NCI-H748 treated with DMSO at 0.1 percent for 48 hours (cell line): ENCODE measurements at places on chromosomes 5 and 9.

GRCh38 chr5:143406408-143406807 is 2.9 kb upstream of the NR3C1 start:
- no peak for DNase-seq

DNA sequence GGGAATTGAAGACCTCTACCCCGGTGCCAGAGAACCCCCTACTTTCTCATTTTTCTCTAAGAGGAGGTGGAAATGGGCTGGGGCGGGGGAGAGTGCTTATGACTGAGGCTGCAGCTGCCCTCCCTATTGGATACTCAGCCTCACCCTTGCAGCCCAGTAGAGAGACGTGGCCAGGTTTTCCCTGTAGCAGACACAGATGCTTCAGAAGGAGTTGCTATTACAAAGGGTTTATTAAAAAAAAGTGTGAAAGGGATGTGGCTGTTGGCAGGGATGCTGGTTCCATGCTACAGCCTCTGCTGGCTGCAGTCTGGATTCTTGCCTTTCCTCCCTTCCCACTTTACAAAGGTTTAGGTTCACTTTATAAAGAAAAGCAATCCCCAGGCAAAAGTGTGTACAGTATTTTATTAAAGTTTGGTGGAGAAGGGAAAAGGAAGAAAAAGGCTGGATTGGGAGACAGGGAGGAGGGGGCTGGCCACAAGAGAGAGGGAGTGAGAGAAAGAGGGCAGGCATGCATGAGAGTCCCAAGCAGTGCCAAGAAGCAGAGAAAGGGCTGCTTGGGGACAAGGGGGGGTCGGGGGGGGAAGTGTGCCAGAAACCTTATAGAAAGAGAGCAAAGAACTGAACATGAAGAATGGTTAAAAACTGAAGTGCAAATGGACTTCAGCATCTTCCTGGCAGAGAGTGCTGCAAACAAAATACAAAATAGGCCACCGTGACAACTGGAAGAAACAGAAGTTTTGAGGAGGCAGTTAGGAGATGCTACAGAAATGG is 29.5 kb upstream of the NFIB start:
- DNase-seq, result no peak

GRCh38 chr5:177438468-177438867 is 8.1 kb upstream of the PRR7 start:
- no peak for DNase-seq

DNA sequence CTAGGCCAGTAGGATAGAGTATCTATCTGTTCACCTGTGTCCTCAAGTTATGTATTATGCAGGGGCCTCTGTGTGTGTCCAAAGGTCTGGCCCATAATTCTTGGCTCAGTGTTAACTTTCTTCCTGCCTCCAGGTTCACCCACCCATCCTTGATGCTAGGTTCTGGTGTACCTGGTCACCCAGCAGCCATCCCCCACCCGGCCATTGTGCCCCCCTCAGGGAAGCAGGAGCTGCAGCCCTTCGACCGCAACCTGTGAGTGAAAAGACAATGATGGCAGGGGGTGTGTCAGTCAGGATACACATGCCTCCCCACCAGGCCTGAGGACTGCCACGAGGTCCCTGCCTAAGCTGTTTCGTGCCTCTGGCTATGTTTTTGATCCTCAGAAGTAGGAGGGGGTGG is 27.6 kb downstream of the TCF7 start:
- no peak for DNase-seq

GRCh38 chr5:3597167-3598007 is 1.8 kb downstream of the IRX1 start:
- no peak for DNase-seq
